Activated naive CD4-positive, alpha-beta T cell treated with Interleukin-2 at 50 U/mL for 16 hours (primary cell): ENCODE measurements at places on chromosomes 4 and X.
A peak's percentile ranks its signal among the peaks of the same experiment; 100 is the strongest.

DNA sequence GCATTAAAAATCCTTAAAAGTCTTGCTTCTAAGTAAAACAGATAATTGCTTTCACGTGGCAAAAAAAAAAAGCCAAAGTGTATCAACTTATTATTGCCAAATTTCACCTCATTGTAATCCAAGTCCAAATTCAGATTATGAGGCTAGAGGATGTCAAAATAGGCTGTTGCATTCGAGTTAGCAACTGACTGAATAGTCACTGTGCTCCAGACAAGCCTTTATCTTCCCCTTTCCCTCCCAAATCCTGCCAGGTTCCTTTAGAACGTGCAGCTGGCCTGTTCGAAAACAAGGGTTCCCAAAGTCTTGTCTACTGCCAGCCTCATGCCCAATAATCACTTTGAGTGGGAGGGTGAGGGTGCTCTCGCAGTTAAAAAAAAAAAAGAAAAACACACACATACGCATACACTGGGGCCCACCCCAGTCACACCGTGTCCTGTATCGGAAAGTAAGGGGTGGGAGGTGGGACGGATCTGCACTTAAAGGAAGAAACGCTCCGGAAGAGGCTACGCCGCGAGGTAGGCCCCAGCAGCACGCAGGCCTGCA is 603 bp downstream of the MAD2L1 start:
- DNase-seq: no peak

GRCh38 chrX:14528629-14529289 is 577 bp upstream of the GLRA2 start:
- DNase-seq: peak; percentile 37

GRCh38 chr4:90824266-90825150 is 697.3 kb downstream of the CCSER1 start:
- no peak for DNase-seq

- peak; percentile 20 for DNase-seq
Observed at GRCh38 chr4:118265312-118266144, 87.3 kb downstream of the PRSS12 start.

DNA sequence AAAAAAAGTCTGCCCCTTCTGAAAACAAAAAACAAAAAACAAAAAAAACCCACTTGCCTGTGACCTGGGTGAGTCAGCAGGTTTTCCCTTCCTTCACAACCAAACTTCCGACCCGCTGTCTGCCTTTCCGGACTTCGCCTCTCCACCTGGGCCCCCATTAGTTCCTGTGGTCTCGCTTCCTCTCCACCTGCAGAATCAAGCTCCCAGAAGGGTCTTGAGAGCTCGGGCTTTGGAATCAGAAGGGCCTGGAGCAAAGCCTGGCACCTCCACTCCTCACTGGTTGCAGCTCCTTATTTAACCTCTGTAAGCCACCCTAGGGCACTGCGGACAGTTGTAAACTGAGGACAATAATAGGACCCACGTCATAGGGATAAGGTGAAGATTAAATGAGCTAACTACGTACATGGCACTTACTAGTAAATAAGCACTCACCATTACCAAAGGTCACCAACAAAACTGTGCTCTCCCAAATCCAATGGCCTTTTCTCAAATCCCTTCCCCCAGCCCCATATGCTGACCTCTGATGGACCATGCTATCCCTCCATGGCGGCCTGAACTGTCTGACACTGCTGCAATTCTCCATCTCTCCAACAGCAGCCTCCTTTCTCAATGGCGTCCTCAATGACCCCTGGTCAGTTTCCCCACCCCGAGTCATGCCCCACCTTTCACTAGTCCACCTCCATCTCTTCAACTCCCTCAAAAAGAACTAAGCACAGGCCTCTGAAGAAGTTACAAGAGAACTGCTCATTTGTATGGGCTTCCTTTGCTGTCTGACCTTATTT is 64.2 kb downstream of the IRF2 start:
- peak; percentile 33 for DNase-seq

- DNase-seq: no peak
Observed at GRCh38 chr4:22129454-22130029, 181.0 kb upstream of the KCNIP4 start.

DNA sequence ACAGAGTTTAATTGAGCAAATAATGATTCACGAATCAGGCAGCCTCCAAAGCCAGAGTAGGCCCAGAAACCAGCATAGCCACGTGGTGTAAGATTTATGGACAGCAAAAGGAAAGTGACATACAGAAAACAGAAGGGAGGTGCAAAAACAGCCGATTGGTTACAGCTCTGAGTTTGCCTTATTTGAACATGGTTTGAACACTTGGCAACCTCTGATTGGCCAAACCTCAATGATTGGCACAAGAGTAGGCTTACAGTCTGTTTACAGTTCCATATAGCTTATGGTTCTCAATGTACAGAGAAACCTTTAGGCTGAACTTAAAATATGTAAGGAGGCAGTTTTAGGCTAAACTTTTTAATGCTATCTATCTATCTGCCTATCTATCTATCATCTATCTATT is 394.8 kb downstream of the CFAP47 start:
- DNase-seq: no peak

- DNase-seq: peak; percentile 9
Observed at GRCh38 chrX:68443155-68443868, 10.0 kb upstream of the OPHN1 start.

DNA sequence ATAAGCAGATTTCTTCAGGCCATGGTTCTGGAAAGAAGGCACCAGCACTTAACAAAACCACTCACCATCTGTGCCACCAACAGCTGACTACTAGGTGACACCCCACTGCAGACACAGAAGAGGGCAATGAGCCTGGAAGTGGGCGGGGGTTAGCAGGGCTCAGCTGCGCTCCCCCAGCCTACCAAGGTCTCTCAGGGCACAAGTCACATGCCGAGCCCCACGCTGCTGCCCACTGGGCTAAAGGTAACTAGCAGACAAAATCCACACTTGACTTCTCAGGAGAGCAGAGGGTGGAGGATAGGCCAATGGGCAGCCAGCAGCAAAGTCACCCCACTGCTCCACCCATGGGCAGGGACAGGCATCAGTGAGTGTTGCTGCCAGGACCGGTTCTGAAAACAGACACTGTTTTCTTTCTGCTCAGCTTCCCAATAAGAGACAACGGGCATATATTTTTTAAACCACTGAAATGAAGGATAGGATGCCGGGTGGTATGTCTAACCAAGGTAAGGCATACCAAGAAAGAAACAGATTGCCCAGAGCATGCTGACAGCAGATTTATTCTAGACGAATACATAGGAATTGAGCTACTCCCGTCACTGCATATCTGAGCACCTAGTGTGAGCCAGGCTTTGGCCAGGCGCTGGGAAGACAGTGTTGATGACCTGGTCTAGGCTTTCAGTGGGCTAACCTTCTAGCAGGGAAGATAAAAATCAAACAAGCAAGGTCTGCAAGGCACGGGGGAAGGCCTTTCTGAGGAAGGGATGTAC is 20.1 kb downstream of the ACSL1 start:
- no peak for DNase-seq
